ENCODE measurements at places on chromosomes 7 and 10.

- DNase-seq = no peak
Observed at GRCh38 chr10:93994438-93994801, 689 bp downstream of the PLCE1 start.

GRCh38 chr10:117668327-117669008 is 125.9 kb downstream of the EMX2 start:
- DNase-seq = no peak

DNA sequence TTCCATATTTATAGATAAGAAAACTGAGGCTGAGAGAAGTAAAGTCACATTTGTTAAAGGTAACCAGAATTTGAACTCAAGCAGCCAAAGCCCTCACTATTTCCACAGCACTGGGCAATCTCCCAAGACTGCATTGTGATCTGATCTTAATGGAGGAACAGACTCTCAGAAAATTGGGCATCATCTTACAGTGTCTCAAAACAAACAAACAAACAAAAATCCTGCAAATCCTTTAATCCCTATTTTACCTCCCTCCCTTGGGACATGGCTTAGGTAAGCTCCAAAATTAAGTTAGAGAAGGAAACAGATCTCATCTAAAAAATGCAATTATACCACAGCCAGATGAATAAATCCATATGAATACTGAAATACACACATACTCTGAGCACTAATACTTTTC is 57.5 kb downstream of the FHIP2A start:
- no peak for DNase-seq

- DNase-seq = no peak
Observed at GRCh38 chr10:61186408-61186807, 242.4 kb upstream of the RHOBTB1 start.

GRCh38 chr10:91104193-91105041 is 116.0 kb upstream of the PCGF5 start:
- DNase-seq = no peak

DNA sequence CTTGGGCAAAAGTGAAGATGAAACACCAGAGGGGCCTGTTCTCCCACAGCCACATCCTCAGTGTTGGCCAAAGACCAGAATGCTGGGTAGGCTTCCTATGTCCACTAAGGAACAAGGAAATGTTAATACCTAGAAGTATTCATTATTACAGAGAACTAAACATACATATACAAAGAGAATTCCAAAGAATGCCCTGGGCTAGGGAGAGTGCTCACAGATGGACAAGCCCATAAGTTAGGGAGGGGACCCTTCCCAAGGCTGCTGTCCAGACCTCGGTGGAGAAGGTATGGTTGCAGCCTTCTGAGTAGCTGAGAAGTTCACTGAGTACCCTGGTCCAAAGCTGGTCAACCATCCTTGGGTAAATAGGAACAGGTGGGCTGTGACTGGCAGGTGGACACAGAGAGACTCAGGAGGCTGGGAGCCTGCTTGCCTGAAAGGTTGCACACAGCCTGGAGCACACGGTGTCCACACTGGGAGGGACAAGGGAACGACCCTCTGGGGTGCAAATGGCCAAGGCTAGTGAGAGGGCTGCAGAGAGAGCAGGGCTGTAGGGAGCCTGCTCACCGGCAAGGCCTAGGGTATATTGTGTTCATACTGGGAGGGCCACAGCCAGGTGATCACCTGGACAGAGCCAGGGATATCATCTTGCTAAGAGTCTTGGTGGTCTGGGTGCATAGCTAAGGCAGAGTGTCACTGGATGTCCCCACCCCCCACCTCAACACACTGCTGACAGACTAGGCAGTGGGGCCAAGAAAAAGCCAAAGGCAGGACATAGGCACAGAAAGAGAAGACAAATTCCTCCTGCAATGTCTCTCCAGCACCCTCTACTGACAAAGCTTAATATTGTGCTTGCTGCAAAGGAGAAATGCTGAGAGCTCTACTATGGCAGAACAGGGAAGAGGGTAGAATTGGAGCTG is 40.3 kb downstream of the CPVL start:
- no peak for DNase-seq

- no peak for DNase-seq
Observed at GRCh38 chr7:22250390-22250789, 106.6 kb downstream of the RAPGEF5 start.

- no peak for DNase-seq
Observed at GRCh38 chr7:4730971-4731370, 44.5 kb upstream of the AP5Z1 start.

GRCh38 chr7:146700015-146700560 is 583.5 kb downstream of the CNTNAP2 start:
- no peak for DNase-seq

GRCh38 chr10:55800602-55801352 is 560.3 kb downstream of the ZWINT start:
- DNase-seq = no peak

DNA sequence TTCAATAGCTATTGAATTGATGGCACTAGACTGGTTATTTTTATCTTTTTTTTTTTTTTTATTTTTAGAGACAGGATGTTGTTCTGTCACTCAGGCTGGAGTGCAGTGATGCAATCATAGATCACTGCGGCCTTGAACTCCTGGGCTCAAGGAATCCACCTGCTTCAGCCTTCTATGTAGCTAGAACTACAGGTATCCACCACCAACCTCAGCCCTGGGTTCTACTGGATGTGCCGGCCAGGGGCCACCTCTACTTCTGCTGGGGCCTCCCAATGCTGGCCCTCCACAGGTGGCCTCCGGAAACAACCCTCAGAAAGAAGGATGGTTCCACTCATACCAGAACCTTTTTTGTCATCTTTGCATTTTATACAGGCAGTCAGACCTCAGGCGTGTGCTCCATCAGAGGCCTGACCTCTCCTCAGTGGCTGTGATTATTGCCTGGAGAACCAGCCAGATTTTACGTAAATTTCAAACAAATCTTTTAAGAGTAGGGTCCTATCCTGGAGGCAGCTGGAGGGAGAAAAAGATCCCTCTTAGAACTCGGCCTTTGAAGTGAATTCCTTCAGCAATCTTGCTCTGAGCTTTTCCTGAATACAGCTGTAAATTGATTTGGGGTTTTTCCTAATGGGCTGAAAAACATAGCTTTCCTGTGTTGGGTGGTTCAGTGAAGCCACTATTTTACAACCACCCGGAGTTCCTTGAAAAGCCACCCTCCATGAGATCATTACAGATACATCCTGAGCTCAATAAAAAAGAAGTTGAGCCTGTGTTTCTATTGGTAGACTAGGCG is 110.0 kb downstream of the SPAG6 start:
- no peak for DNase-seq

- no peak for DNase-seq
Observed at GRCh38 chr7:100719523-100720278, 567 bp upstream of the EPO start.

DNA sequence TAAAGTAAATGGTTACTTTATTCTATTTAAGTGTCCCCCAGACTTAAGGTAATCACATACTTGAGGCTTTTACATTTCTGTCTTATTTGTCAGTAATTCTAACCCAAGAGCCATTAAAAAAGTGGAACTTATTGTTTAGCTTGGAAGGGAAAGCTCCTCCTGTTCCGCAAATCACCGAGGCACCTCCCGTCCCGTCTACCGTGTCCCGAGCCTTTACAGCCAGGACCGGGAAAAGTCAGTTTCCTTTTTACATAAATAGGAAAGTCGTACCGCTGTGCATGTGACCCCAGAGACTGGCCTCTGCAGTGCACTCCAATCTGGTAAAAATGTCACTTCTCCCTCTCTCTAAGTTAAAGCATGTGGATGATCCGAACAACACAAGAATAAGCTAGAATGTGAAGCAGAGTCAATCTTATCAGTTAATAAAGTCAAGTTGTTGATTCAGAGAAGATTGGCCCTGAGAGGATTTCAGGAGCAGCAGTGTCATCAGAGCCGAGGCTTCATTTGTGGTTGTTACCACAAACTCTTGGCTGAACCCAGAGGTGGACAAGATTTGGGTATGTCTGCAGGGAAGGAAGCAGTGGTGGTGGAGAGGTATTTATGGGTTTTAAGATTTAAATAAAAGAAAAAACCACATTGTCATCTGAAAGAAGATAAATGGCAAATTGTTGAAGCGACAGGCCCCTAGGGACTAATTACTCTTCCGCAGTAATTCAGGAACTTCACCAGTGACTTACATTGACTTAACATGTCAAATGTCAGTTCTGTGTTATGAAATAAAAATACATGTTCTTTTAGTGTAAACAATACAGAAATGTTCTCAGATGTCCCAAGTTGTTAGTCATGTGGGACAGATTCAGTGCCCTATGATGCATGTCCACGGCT is 316.6 kb upstream of the ZNF32 start:
- DNase-seq = no peak

All from T-helper 9 cell (primary cell).